ENCODE measurements at places on chromosomes 16 and 17.

DNA sequence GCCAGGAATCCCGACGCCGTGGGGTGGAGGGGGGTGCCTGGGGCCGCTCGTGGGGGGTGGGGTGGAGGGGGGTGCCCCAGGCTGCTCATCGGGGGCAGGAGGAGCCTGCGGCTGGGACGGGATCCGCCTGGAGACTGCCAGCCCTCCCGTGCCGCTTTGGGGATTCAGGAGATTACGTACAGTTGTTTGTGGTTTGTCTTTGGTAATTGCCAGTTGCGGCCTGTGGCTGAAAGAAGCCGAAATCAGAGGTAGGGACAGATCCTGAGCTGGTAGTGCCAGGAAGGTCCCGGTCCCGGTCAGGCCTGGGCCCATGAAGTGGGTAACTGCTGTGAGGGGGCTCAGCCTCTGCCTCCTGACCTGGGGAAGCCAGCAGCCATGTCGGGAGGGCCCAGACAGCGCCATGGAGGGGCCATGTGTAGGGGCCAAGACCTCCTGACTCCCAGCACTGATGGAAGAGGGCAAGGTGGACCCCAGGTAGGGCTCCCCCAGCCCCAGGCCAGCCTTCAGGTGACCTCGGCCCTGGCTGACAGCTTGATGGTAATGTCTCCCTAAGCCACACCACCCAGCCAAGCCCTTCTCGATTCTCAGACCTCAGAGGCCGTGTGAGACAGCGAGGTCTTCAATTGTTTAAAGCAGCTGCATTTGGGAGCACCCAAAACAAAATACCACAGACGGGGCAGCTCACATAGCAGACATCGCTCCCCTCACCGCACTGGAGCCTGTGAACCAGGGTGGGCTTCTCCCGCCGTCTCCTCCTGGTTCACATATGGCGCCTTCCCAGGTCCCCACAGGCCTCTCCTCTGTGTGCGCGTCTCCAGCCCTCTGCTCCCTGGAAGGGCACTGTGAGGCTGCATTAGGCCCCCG is 34.9 kb upstream of the SSTR5 start:
- DNase-seq: no peak

GRCh38 chr17:27654136-27654535 is 23.1 kb downstream of the LGALS9 start:
- DNase-seq: no peak

- no peak for DNase-seq
Observed at GRCh38 chr16:87317750-87318644, 805 bp upstream of the C16orf95 start.

GRCh38 chr16:86550281-86550680 is 4.8 kb downstream of the MTHFSD start:
- DNase-seq: no peak

- no peak for DNase-seq
Observed at GRCh38 chr17:1727876-1728630, 3.5 kb downstream of the WDR81 start.

All from stimulated activated CD4-positive, alpha-beta T cell treated with anti-CD3 and anti-CD28 coated beads, Interleukin-1b, Interleukin-23, amount 100 ng/mL, for 4 hours (primary cell).